NCI-H187 (cell line): ENCODE measurements at places on chromosomes 7 and 10.
A peak's percentile ranks its signal among the peaks of the same experiment; 100 is the strongest.

GRCh38 chr10:116269619-116270018, 3.4 kb downstream of the GFRA1 start:
- DNase-seq, result no peak

DNA sequence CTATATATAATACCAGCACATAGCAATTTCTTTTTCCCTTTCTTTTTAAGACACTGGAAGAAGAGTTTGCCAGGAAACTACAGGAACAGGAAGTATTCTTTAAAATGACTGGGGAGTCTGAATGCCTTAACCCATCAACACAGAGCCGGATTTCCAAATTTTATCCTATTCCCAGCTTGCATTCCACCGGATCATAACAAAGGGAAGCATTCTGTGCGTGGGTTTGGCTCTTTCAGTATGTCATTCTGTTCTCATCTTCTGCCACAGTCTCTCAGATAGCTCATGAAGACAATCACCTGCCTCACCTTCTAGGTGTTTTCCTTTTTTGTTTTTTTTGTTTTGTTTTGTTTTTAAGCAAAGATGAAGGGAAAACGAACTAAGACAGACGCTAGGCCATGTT, 58.6 kb downstream of the SLK start:
- DNase-seq, result no peak

DNA sequence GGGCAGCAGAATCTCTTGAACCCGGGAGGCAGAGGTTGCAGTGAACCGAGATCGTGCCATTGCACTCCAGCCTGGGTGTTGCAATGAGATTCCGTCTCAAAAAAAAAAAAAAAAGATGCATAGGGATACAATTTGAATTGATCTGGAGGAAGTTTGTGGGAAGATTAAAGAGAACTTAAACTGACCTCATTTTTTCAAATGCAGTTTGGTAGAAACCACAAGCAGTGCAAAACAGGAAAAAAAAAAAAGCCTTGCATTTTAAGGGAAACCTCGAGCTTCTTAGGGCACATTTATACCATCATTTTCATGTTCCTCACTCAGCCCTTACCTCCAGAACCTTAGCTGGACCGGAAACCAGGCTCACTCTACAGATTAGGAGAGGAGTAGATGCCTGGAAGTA, 2.8 kb downstream of the KCTD7 start:
- DNase-seq, result no peak

DNA sequence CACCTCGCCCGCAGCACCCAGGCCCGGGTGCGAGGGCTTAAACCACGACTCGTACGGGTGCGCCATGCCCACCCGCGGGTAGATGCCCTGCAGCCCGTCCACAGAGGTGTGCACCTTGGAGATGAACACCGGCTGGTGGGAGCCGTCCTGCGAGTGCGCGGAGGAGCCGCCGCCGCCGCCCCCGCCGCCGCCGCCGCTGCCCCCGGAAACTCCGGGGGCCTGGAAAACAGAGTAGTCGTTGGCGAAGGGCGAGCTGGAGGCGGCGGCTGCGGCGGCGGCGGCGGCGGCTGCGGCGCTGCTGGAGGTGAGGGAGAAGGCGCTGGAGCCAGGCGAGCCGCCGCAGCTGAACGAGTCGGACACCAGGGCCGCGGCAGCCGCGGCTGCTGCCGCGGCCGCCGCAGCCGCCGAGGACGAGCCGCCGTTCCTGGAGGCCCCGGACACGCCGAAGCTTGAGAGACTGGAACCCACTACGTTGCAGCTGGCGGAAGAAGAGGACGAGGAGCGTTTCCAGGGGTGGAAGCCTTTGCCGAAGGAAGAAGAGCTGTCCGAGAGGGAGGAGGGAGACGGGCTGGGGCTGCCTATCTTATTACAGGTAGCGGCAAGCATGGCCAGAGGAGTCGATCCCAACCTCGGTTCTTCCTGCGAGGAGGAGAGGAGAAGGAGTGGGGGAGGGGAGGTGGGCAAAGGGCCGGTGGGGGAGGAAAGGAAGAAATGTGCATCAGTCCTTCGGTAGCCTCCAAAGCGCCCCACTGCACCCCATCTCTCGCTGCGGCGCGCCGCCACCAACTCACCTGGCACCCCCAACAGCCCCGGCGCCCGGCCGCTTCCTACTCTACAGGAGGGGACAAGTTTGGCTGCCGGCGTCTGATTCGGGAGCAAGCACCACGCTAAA, 1.3 kb downstream of the SP8 start:
- peak; percentile 46 for DNase-seq

- no peak for DNase-seq
Measured at GRCh38 chr10:110790913-110791506, 80.7 kb upstream of the PDCD4 start.

GRCh38 chr7:107075863-107076574, 31.5 kb downstream of the PRKAR2B start:
- DNase-seq, result no peak

- no peak for DNase-seq
Measured at GRCh38 chr7:78609281-78609680, 810.7 kb downstream of the PHTF2 start.

GRCh38 chr7:33762151-33762910, 143.0 kb upstream of the BMPER start:
- no peak for DNase-seq

- DNase-seq, result no peak
Measured at GRCh38 chr7:100865938-100866728, 1.1 kb upstream of the TRIP6 start.

DNA sequence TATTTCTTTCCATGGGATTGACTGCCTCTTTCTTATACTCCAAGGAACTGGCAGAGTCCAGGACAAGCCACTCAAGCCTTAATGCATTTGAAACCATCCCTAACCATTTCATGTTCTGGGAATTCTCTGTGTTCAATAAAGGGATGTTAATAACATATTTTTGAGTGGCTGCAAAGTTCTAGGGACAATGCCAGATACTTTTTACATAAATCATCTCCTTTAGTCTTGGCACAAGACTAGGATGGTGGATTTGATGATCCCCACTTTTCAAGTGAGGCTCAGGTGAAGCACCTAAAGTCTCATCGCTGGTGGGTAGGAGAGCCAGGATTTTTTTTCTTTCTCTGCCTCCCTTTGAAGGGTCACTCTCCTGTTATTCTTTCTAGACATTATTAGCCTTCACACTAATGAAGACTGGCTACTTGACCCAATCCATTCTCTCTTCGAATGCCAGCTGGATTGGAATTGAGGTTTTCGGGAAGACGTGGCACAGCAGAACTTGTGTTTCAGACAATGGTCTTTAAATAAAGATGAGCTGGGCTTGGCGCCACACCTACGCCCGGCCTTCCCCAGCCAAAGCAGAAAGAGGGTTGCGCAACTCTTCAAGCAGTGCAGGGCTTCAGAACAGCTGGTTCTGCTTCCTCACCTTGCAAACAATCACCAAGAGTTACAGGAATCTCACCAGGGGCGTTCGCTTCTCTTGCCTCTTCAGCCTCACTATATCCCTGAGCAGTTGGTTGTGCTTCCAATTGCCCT, 73.8 kb upstream of the BMPER start:
- DNase-seq, result no peak

- DNase-seq, result no peak
Measured at GRCh38 chr10:130363899-130364445, 227.8 kb downstream of the GLRX3 start.

- no peak for DNase-seq
Measured at GRCh38 chr10:51300617-51301304, 226.5 kb downstream of the PRKG1 start.

DNA sequence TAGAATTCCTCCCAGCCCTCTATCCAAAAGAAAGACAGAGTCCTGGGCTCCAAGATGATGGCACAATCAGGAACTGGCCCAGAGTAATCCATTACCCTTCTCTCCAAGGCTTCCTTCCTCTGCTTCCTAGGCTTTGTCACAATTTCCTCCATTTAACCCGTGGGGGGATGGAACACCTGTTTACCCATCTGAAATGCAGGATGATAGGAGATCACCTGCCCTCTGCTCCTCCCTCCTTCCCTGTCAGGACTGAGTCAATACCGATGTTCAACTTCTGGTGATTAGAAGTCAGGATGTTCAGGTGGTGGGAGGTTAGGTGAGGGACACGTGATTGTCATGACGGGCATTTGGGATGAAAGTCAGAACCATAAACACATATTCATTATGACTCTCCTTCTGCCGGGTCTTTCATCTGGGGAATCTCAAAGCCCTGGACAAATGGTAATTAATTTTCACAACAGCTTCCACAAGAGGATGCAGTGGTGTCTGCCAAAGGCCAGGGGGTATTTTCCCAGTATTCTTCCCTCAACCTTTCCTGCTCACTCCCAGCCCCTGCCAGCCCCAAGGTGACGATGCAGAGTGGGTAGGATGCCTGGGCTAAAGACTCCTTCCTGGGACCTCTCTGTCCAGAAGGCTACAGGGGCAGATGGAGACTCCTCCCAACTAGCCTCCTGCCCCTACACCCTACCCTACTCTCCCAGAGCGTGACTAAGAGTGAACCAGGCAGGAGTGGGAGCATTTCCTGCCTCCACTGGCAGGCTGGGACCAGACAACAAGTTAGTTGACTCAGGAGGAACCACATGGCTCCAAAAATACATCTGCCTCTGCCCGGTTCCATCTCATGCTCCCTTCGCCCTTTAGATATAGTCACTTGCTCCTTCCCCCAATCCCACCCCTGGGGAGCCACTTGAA, 27.9 kb downstream of the DUSP5 start:
- DNase-seq, result no peak

GRCh38 chr10:66852811-66853210, 73.0 kb upstream of the LRRTM3 start:
- DNase-seq, result no peak

DNA sequence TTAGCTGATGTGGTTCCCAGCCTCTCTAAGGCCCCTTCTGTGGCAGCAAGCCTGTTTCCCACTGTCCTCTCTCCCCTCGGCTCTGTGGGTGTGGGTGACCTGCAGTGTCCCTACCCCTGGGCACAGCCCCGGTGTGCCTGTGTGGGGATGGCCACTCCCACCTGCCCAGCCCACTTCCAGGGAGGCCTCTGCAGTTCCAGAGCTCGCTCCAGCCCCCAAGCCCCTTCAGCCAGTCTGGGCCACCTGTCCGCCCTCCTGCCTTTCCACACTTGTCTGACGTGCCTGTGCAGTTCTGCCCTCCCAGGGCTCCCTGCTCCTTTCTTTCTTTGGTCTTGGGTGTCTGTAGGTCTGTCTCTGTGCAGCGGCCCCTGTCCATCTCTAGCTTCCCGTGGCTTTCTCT, 127.0 kb upstream of the PPIF start:
- DNase-seq, result no peak

DNA sequence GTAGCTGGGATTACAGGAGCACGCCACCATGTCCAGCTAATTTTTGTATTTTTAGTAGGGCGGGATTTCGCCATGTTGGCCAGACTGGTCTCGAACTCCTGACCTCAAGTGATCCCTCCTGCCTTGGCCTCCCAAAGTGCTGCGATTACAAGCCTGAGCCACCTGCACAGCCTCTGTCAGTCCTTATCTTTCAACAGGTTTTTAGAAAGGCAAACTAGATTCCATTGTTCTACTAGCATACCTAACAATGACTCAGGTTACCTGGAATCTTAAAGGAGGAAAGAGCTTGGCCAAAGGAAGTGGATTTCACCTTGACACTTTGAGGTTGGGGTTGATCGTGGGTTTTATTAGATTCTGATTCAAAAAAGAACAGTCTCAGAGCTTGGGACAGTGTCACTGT, 3.2 kb downstream of the ABCC2 start:
- DNase-seq, result no peak

GRCh38 chr7:48734695-48735406, 189.5 kb upstream of the CDC14C start:
- no peak for DNase-seq

DNA sequence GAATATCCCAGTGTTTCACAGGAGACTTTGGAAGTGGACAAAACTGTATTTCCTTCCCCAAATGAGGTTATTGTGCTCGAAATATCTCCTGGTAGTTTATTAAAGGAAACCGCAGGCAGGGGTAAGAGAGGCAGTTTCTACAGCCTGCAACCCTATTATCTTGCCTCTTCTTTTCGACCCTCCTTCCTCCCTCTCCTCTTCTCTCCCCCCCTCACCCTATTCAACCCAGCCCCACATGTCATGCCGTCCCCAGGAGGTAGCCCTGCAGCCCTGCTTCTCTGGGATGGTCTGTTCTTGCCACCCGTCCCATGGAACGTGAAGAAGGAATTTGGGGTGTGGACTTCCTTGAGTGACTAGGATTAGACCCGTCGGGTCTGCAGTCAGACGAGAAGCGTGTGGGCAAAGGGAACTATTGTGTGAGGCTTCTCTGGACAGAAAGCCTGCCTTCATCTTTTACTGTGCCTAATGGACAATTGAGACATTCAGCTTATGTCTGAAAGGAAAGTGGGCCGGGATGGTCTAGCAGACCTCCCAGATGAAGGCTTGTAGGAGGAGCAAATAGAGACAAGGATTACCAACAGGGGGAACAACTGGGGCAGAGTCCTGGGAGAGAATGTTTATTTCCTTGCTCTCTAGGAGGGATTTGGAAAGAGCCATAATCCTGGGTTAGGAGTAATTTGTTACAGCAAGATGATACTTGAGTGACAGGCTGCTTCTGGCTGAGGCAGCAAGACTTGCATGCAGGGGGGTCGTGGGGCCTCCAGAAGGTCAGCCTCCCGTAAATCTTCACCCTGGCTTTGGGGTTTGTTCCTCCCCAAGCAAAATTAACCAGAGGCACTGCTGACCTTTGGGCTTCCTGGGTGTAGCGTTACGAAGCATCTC, 77.8 kb downstream of the TCF7L2 start:
- DNase-seq, result no peak

GRCh38 chr7:126578338-126578737, 674.4 kb downstream of the GRM8 start:
- peak; percentile 53 for DNase-seq

DNA sequence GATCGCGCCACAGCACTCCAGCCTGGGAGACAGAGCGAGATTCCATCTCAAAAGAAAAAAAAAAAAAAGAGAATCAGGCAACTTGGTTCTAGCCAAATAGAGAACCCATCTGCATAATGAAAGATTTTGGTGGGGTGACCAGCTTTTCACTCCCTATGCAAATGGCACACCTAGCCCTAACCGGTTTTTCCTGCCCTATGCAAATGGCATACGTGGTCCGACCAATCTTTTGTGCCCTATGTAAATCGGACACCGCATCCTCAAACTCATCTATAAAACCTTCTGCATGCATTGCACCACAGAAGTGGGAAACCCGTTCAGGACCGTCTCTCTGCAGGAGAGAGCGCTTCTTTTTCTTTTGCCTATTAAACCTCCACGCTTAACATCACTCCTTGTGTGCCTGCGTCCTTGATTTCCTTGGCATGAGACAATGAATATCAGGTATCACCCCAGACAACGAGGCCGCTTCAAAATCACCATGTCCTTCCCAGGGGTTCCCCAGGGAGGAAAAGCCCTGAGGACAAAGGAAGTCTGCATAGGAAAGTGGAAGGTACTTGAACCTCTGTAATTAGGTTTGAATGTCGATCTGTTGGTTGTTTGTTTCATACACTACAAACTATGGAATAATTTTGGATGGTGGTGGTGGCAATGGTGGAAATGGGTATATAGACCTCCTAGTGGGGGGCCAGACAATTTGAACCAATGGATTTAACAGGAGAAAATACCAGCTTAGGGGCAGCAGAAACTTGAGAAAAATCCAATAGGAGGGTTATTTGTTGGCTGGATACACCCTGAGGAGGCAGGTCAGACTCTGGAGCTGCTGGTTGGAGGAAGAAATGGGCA, 396.2 kb downstream of the TYW1 start:
- DNase-seq, result no peak

- no peak for DNase-seq
Measured at GRCh38 chr7:133947458-133948254, 179.5 kb upstream of the LRGUK start.
